Bronchus fibroblast of lung (primary cell): ENCODE measurements at places on chromosomes 13 and 19. TPM values are rescaled to one million over a fixed set of nuclear protein-coding genes. Genes with fewer than 3 reads are reported as not detected.

The RFPL4AL1 gene
- not detected in 2 replicates for total RNA-seq

The OR4F17 gene
- not detected in 2 replicates for total RNA-seq

The FFAR2 gene
- not detected in 2 replicates for total RNA-seq

The UQCR11 gene
- 97.7 and 103 TPM in 2 replicates for total RNA-seq

The DCT gene
- not detected in 2 replicates for total RNA-seq

The OXGR1 gene
- not detected in 2 replicates for total RNA-seq
